EH (cell line): ENCODE measurements at places on chromosomes 6 and 20.
A peak's percentile ranks its signal among the peaks of the same experiment; 100 is the strongest.

DNA sequence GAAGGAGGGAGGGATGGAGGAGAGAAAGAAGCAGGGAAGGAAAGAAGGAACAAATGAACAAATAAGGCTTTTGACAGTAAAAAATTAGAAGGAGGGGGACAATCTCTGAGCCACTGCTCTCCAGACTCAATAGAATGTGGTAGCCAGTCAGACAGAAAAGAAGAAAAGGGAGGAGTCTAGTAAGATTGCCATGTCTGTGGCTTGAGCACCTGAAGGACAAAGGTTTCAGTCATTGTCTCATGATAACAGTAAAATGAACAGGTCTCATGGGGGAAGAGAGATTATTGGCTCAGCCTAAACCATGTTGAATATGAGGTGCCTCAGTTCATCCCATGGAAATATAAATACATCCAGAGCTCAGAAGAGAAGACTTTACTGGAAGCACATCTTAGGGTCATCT is 14.0 kb upstream of the LOC128125822 start:
- no peak for DNase-seq

DNA sequence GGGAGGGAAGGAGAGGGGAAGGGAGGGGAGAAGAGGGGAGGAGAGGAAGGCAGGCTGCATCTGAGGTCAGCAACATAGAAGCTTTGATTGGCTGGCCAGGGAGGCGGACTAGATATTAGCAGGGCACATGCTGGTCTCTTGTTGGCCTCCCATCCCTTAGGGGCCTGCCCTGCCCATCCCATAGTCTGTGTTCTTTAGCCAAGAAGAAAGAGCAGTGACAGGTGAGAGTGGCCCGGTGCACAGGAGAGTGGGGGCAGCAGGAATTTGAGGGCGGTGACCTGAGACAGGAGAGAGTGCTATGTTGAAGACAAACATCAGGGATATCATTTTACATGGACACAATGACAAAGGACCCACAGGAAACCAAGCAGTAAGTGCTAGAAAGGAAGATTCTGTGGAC is 413.5 kb downstream of the SYNE1 start:
- no peak for DNase-seq

GRCh38 chr6:143609501-143609900 is 68.3 kb upstream of the PHACTR2 start:
- DNase-seq: peak; percentile 52

GRCh38 chr20:4112481-4113421 is 97.4 kb upstream of the RNF24 start:
- DNase-seq: peak; percentile 70

GRCh38 chr6:19377722-19378121 is 459.4 kb upstream of the ID4 start:
- DNase-seq: no peak

DNA sequence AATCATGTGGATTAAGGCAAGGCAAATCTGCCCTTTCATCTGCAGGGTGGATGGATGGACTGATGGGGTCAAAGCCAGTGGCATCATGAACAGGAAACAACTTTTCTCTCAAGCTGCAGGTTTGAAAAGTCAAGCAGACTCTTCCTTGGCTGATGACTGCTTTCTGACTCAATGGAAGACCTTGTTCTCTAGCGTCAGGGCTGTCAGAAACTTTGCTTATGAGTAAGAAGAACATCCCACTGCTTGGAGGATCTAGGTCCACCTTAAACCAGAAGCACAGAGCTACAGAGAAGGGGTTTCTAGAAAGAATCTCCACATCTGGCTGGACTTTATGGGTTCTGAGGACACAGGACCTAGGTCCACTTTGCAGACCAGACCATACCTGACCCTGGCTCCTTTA is 36.3 kb upstream of the CST5 start:
- no peak for DNase-seq

GRCh38 chr20:62901891-62902290 is 24.4 kb downstream of the DIDO1 start:
- DNase-seq: no peak

GRCh38 chr20:38165089-38165965 is at the start of gene TGM2:
TSS of gene TGM2 (minus strand) at chr20:38165270. CDS start at chr20:38165198, 72 bp downstream.
- DNase-seq: peak; percentile 75

DNA sequence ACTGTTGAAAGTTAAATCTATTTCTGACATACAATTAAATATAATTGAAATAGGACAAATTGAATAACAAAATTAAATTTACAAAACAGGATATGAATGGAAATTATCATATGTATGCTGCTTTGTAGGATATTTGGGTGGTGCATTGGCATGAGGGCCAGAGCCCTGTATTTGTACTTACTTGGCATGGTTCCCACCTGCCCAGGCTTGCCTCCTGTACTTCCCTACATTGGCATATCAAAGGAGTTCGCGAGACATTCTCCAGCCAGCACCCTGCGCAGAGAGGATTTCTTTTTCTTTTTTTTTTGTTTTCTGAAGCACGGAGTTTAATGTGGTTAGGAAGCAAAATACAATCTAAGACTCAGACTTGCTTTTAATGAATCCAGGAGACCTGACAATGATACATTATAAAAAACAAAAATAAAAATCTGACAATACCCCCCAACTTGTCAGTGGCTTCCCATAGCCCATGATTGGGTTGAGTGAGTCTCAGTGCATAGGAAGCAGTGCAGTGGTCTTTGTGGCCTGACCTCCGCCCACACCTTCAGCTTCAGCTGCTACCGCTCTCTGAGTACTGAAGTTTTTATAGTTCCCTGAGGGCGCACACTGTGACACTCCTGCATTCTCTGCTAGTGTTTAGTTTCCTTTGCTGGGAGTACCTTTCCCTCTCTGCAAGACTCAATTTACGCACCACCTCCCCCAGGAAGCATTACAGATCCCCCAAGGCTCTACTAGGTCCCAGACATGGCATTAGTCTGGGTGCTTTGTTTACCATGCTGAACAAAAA is 440.8 kb downstream of the UTRN start:
- DNase-seq: no peak

- no peak for DNase-seq
Measured at GRCh38 chr6:98640366-98640765, 194.0 kb upstream of the POU3F2 start.

GRCh38 chr6:85864453-85865401 is 222.0 kb upstream of the SYNCRIP start:
- peak; percentile 31 for DNase-seq

DNA sequence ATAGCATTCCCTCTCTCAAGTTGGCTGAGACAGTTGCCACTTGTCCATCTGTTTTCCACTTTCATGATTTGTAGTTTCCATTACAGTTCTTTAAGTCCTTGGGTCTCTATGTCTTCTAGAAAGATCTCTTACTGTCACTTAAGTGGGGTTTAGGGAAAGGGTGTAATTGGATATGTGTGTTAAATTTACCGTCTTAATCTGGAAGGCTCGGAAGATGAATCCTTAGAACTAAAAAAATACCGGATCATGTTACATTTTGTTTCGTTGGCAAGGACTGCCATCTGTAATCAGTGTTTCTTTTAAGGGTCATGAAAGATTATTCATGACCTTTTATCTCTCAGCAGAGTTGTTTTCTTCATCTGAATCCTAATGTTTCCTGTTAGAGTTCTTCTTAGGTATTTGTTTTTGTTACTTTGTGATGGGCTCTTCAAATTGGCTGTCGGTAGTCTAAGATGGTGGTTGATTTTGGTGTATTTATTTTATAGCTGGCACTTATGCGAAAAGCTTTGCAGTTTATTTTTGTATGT is 21.8 kb upstream of the BTBD3 start:
- DNase-seq: peak; percentile 37

DNA sequence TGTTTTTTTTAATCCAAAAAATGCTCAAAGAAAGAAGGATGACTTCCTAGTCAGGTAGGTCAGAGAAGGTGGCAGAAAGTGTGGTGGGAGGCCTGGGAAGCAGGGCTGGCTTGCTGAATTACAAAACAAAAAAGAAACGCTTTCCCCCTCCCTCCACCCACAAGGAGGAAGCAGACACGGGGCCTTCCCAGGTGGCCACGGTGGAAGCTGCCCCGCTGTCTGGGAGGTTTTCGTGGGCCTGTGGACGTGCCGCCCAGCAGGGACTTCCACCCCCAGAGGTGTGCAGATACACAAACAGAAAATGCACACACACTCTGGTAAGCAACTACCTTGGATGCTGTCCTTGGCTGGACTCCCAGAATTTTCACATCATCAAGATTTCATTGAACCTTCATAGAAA is 198.2 kb upstream of the CDH4 start:
- DNase-seq: no peak

- no peak for DNase-seq
Measured at GRCh38 chr6:107787589-107787960, 36.5 kb downstream of the SCML4 start.

DNA sequence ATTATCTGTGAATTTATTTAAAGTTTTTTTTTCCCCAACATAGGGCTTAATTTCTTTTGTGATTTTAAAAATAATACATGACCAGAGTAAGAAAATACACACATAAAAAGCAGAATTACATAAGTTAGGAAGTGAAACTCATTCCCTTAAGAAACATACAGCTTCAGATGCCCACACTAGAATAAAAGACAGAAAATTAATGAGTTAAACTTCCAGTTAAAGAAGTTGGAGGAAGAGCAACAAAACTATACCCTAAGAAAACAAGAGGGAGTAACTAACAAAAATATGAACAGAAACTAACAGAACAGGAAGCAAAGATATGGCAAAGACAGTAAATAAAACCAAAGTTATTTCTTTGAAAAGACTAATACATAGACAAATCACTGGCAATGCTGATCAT is 107.6 kb upstream of the CEP85L start:
- DNase-seq: no peak

- no peak for DNase-seq
Measured at GRCh38 chr6:24968783-24969182, 33.0 kb upstream of the RIPOR2 start.

DNA sequence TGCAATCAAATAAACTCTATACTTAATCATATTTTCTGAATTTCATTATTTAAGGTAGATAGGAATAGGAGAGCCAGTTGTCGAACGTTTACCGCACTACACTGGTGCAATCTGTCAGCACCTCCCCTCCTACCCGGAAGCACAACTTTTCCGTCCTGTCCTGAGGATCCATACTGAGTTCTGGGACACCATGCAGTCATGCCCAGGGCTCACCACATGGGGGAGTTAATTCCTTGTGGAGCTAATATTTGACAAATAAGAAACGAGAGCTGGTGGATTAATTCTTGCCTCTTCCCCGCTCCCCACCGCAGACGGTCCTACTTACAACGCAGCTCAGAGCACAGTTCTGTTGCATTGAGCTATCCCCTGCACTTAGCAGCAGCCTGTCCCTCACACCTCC is 107.7 kb upstream of the RALGAPA2 start:
- no peak for DNase-seq

GRCh38 chr6:132515386-132515785 is 2.5 kb upstream of the STX7 start:
- DNase-seq: peak; percentile 48

- no peak for DNase-seq
Measured at GRCh38 chr20:1182106-1182505, 2.7 kb downstream of the TMEM74B start.

- peak; percentile 62 for DNase-seq
Measured at GRCh38 chr20:47196091-47197081, 160.1 kb downstream of the ZMYND8 start.

GRCh38 chr6:83962582-83962981 is 71.0 kb upstream of the MRAP2 start:
- DNase-seq: no peak

GRCh38 chr20:47292581-47292980 is 63.9 kb downstream of the ZMYND8 start:
- DNase-seq: no peak

GRCh38 chr6:113287396-113287795 is 569.7 kb upstream of the MARCKS start:
- no peak for DNase-seq

GRCh38 chr20:47334022-47334551 is 22.4 kb downstream of the ZMYND8 start:
- DNase-seq: peak; percentile 98

DNA sequence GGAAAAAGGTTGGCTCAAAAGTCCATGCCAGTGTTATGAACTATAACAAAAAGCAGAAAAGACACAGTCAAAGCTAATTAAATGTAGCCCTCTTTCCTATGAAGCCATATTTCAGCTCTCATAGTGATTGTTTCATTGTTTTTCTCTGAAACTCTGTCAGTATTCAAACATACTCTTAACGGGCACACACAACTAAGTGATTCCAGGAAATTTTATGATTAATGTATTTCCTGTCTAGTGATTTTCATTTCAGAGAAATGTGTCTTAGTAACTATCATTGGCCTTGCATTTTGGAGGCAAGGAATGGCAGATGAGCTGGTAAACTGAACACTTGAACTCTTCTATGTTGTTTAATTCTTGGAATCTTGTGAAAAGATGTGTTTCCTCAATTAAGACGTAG is 68.0 kb downstream of the CLVS2 start:
- DNase-seq: no peak

- peak; percentile 99 for DNase-seq
Measured at GRCh38 chr6:121932076-121932991, 467.1 kb upstream of the HSF2 start.

DNA sequence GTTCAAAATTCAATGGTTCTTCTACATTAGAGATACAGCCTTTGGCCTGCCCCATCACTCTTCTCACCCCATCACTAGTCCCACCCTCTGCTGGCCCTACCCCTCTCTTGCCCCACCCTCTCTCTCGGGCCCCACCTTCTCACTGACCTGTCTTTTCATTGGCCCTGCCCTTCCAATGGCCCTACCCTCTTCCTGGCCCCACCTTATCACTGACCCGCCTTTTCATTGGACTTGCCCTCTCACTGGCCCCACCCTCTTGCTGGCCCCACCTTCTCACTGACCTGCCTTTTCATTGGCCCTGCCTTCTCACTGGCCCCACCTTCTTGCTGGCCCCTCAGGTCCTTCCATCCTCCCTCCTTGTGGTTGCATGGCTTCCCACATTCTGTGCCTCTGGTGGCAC is 107.2 kb upstream of the PLEKHG1 start:
- DNase-seq: no peak

DNA sequence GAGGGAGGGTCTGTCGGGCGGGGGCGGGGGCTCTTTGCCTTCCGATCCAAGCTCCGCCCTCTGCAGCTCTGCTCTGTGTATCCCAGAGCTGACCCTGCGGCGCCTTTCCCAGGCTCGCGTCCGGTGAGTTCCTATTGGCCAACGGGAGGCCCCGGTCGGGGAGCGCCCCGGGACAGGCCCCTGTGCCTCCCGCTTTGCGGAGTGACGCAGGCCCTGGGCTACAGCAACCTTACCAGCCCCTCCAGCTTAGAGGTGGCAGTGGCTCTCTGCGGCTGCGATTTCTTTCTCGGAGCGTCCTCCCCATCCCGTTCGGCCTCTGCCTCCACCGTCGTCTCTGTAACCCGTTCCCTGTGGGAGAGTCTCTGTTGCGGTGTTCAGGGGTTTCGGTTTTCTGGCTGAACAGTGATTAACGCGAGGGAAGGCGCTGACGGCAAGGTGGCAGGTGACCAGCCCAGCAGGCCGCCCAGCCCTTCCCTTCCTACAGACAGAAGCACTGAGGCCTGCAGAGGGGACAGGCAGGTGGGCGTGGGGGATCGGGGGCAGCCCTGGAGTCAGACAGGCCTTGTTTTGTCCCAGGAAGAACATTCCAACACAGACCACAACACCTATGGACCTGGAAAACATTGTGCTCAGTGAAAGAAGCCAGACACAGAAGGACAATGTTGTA is 18.1 kb upstream of the CEBPB start:
- peak; percentile 79 for DNase-seq

- DNase-seq: peak; percentile 33
Measured at GRCh38 chr20:17796091-17796563, 96.4 kb downstream of the BANF2 start.
